ENCODE measurements at places on chromosomes 6 and 20. TPM values are rescaled to one million over a fixed set of nuclear protein-coding genes. Genes with fewer than 3 reads are reported as not detected.

The HAO1 gene
- not detected for total RNA-seq

The TAAR5 gene
- total RNA-seq: not detected

The MPC1 gene
- 21.2 TPM for total RNA-seq

The MYLK4 gene
- 0.46 TPM for total RNA-seq

The TSPO2 gene
- total RNA-seq: not detected

The CAP2 gene
- 5.5 TPM for total RNA-seq

The C6orf132 gene
- total RNA-seq: 15.3 TPM

The FOXO3 gene
- total RNA-seq: 16.8 TPM

The RNF144B gene
- 6.3 TPM for total RNA-seq

All from epithelial cell of proximal tubule (primary cell).